ENCODE measurements at places on chromosomes 3 and 15.

GRCh38 chr15:59662260-59662659 is 4.9 kb upstream of the GTF2A2 start:
- DNase-seq, result no peak

DNA sequence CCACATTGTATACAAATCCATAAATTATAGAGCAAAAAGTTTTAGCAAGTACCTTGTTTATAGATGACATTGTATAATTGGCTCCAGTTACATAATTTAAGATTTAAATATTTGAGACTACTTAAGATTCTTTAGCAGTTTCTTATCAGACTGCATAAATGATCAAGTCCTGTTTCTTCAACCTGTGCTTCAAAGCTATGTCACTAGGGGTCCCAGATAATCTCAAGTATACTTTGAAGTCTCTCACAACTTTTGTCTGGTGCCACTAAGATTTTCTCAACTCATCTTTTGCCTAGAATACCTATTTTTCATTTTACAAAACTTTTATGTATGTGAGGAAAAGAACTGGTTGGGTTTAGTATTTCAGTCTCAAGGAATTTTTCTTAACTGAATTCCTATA is 205.5 kb downstream of the STAG1 start:
- no peak for DNase-seq

- DNase-seq, result no peak
Measured at GRCh38 chr3:151386056-151386455, 1.5 kb upstream of the P2RY12 start.

DNA sequence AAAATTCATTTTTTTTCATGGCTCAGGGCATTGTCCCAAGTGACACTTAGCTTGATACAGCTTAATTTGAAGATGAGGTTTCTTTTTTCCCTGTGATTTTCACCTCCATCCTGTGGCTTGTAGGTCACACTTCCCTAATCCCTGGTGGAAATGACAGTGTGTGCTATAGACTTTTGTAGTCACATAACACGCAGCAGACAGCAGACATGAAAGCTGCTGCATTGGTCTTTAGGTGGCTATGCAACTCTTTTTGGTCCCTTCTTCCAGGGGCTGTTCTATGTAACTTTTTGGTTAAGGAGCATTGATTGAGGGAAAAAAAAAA is 38.8 kb downstream of the TRAK1 start:
- no peak for DNase-seq

DNA sequence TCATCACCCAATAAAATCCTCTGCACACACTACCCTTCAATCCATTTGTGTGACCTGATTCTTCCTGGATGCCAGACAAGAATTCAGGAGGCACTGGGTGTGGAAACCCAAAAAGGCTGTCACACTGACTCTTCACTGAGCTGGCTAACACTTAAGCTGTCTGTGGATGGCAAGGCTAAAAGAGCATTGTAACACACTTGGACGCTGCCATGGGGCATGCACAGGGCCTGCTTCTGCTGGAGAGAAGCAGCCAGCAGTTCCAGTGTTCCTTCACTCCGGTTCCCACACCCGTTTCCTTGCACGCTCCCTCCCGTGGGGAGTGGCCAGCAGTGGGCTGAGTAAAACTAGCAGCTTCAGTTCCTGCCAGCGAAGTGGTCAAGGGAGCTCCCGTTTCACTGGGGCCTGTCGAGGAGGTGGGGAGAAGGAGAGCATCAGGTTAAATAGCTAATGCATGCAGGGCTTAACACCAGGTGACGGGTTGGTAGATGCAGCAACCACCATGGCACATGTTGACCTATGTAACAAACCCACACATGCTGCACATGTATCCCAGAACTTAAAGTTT is 737.1 kb downstream of the FHIT start:
- no peak for DNase-seq

GRCh38 chr3:108378153-108378951 is 82.0 kb downstream of the HHLA2 start:
- DNase-seq, result no peak

DNA sequence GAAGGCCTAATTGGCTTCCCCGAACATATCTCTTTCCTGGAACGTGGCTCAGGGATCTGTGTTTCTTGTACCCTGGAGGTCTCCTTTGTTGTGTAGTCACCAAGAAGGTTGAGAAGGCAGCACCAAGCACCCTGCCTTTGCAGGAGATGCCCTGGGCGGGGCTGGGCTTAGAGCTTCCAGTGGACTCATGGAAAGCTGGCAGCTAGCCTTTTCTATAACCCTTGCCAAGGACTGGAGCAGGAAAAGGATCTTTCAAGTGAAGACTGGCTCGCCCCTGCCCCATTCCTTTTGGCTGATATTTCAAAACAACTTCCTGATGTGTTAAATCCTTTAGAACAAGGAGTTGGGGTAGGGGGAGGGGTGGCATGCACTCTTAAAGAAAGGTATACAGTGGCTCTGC is 58.9 kb upstream of the EPHA6 start:
- no peak for DNase-seq

- no peak for DNase-seq
Measured at GRCh38 chr3:189303584-189303983, 131.8 kb downstream of the TPRG1 start.

DNA sequence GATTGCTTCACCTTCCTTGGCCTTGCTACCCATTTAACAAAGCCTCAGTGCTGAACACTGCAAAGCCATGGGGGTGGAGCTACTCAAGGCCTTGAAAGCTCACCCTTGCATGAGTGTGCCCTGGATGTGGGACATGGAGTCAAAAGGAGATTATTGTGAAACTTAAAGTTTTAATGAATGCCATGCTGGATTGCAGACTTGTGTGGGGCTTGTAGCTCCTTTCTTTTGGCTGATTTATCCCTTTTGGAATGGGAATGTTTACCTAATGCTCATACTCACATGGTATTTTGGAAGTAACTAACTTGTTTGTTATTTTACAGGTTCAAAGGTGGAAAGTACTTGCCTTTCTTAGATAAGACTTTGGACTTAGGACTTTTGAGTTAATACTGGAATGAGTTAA is 538.5 kb upstream of the NECTIN3 start:
- no peak for DNase-seq

DNA sequence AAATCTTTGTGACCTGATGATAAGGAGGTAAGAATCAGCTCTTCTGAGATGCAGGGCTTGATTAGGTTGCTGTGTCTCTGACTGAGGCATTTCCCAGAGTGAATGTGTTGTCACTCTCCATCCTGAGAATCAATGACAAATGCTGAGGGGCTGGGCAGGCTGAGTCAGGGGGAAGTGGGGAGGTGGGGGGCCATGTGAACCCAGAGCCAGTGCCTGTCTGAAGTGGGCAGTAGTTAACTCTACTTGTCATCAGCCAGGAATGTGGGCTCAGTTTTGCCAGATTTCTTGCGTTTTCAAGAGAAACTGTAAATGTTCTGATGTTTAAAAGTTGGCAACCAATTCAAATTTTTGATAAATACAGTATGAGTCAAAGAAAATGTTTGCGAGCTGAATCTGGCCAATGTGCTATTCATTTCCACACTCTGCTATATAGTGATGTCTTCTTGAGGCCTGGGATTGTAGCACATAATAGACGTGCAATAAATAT is 3.1 kb upstream of the BNC1 start:
- no peak for DNase-seq

GRCh38 chr15:24945711-24946110 is 9.1 kb upstream of the SNRPN start:
- DNase-seq, result no peak

DNA sequence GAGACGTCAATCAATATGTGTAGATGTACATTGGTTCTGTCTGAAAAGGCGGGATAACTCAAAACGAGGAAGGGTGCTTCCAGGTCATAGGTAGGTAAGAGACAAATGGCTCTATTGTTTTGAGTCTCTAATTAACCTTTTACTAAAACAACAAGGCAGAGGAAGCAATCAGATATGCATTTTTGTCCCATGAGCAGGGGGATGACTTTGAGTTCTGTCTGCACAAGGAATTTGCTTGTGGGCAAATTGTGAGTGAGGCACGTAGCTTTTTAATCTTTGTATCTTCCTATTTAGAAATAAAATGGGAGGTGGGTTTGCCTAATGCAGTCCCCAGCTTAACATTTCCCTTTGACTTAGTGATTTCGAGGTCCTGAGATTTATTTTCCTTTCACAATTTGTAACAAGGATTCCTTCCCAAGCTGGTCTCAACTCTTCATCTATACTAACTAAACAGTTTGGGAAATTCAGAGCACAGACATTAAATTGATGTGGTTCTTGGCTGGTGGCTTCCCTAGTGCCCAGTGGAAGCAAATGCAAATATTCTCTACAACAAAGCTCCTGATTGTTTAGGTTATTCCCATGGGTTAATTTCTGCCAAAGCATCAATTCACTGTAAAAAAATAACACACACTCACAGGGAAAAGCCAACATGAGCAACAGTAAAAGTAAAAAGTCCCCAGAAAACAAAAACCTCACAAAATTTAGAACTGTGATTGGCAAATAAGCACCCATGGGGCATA is 738.8 kb upstream of the SGO1 start:
- no peak for DNase-seq

DNA sequence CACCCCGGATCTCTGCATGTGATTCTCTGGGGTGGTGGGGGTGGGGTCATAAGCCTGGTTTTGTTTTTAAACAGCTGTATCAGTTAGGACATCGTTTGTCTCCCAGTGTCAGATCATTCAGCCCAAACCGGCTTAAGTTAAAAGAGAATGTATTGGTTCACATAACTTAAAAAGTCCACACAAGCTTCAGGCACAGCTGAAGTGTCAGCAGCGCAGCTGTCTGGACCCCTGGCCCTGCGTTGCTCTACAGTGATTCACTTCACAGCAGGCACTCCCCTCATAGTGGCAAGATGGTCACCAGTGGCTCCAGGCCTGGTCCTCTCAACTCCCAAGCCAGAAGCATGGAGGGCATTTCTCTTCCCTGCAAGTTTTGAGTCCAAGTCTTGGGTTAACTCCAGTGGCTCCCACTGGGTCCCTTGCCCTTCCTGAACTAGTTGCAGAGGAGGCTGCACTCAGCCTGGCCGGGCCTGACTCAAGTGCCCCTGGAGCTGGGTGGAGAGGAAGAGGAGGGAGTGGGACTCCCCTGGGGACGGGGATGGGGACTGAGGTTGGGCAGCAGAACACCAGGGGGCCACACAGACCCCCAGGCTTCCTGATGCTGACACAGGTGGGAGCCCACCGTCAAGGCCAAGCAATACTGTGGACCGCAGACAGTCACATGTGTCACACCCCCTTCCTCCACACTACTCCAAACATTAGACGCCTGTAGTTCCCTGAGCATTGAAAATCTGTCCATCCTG is 28.9 kb upstream of the GP9 start:
- DNase-seq, result no peak

GRCh38 chr3:150292891-150293290 is 115.2 kb upstream of the TSC22D2 start:
- DNase-seq, result no peak

DNA sequence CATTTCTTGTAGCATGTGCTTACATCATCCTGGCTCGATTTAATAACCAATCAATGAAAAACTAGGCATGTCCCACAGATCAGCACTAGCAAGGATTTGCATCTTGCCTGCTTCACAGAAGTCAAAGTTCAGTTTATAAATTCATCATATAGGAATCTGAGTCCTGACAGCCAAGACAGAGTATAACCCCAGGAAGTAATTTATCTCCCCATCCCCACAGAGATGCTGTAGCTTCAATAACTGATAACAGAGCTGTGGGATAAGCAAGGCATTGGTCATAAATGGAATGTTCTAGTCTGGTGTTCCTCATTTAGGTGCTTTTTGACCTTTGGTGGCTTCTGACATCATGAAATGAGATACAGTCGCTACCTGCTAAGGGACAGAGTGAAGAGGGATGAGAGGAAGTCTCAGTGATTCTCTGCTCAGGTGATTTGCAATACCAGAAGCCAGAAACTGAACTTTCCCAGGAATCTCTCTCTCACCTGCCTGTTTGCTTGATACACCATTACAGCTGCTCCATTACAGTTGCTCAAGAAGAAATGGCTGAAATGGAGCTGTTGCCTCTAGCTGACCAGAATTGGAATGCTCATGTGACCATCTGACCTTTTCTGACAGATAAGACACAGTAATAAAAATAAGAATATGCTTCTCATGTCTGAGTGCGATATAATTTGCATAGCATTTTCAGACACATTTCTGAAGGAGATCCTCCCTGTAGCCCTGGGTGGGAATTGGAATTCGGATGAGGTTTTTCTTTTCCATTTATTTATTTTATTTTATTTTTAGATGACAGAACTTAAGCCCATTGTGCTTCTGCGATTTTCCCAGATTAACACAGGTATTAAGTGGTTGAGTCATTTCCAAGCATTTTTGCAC is 217.1 kb upstream of the KCNMB2 start:
- DNase-seq, result no peak

- DNase-seq, result no peak
Measured at GRCh38 chr3:86149054-86149453, 841.9 kb downstream of the VGLL3 start.

DNA sequence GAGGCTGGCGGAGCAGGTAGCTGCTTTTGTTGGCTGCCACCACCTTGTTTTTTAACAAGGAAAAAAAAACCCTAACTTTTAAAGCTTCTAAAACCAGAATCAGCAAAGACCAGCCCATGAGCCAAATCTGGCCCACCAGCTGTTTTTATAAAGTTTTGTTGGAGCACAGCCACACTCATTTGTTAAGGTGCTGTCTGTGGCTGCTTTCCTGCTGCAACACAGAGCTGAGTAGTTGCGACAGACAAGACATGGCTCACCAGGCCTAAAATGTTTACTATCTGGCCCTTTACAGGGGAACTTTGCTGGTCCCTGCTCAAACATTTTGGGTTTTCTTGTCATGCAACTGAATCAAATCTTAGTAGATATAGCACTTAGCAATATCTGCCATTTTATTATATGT is 18.9 kb downstream of the EFCAB12 start:
- DNase-seq, result no peak

DNA sequence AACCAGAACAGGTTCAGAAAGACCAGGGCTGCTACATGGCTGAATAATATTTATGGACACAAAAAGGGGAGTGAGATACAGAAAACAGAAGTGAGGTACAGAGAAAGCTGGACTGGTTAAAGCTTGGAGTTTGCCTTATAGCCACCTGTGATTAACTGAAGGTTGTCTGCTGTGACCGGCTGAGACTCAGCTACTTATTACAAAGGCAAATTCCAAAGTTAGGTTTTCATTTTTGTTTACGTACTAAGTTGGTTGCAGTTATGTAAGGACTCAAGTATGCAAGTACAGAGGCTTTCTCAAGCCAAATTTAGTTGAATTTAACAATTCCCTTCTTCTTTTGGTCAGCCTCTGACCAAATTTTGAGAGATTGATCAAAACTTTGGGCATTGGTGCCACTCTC is 264.6 kb downstream of the THSD4 start:
- DNase-seq, result no peak
